ENCODE measurements at places on chromosomes 3 and 15. TPM values are rescaled to one million over a fixed set of nuclear protein-coding genes. Genes with fewer than 3 reads are reported as not detected.

GRCh38 chr15:32861761-32862160 is 144.0 kb downstream of the GREM1 start:
- peak; percentile 90 for DNase-seq

DNA sequence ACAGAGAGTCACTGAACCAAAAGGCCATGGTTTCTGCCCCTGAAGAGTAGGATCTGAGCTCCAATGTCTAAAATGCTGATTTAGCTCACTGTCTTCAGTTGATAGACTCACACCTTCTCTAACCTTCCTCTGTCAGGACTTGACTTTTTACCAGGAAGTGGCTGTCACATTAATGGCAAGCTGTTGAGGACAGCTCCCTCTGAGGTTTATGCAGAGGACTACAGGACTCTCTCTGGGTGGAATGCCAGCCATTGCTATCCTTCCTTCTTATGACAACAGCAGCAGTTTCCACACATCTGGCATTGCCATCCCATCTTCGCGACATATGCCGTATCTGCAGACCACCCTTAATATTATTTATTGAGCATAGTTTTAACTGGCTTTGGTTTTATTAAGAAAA is 103.8 kb upstream of the PRICKLE2 start:
- no peak for DNase-seq

DNA sequence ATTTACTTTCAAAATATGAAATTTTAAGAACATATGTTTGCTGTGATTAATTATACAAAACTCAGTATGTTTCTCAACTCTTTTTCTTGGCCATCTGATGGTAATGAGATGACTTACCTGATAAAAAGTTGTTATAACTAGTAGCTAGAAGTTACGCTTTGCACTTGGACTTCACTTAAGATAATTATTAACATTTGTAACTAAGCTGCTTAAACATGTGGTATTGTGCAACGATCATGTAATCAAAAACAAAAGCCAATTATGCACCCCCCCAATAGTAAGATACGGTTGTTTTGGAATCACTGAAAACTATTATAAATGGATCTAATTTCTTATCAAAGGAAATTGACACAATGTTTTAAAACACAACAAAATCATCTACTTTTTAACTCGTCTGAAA is 342.9 kb downstream of the CNTN3 start:
- no peak for DNase-seq

- DNase-seq: no peak
Measured at GRCh38 chr3:13067778-13068177, 5.5 kb downstream of the IQSEC1 start.

- DNase-seq: no peak
Measured at GRCh38 chr3:11470031-11470853, 173.5 kb downstream of the VGLL4 start.

GRCh38 chr15:43329217-43329959 is 985 bp downstream of the LCMT2 start:
- no peak for DNase-seq

DNA sequence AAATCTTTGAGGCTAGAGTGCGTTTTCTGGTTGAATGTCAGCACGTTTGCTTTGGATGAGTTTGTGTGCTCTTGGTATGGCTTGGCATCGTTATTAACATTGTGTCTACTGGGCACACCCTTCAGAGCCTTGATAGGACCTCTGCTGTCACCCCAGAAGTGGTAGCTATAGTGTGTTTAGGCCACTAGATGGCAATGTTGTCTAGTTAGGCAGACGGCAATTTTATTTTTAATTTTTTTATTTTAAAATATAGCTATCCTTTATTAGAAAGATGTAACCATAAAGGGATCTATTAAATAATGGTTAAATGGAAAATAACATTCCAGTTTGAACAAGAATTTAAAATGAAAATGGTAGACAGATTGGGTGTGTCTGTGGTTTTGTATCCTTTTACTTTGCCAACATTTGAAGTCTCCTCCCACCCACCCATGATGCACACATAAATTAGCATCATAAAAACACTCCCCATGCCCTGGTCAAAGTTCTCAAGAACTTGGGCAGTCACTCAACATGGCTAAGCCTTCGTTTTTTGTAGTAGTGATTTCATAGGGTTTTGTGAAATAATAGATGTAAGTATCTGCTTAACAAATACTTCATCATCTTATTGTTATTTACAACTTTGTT is 200.7 kb downstream of the KCNH8 start:
- DNase-seq: no peak

DNA sequence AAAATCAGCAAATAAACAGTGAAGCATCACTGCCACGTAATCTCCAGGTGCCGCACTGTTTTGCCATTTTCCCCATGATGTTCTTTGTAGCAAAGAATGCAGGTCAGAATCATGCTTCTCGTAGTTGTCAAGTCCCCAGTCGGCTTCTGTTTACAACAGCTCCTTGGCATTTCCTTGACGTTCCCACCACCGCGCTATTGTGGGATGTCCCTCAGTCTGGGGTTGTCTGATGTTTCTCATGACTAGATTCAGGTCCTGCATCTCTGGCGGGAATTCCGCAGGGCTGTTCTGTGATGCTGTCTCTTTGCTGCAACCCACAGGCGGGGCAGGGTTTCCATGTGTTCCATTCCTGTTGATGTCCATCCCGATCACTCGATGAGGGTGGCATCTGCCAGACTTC is 117.9 kb upstream of the SMAD3 start:
- no peak for DNase-seq

INTS14 gene
- total RNA-seq: 29.4 TPM

C3orf52 gene
- total RNA-seq: 27.6 TPM

OR5K2 gene
- not detected for total RNA-seq

IL5RA gene
- not detected for total RNA-seq
